ENCODE measurements at places on chromosomes 2 and 18.

DNA sequence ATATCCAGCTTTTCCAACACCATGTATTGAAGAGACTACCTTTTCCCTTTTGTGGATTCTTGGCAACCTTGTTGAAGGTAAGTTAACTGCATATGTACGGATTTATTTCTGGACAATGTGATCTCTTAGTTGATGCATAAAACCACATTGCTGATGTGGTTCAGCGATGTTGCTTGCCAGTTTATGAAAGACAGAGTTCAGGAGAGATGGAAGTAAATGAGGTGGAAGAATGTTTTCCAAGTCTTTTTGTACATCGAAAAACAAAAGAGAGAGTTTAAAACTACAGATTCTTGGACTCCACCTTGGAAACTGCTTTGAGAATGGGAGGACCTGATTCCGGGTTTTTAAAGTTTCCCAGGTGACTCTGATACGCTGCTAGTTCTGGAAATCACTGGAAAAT, 43.8 kb downstream of the MOB4 start:
- DNase-seq, result no peak

DNA sequence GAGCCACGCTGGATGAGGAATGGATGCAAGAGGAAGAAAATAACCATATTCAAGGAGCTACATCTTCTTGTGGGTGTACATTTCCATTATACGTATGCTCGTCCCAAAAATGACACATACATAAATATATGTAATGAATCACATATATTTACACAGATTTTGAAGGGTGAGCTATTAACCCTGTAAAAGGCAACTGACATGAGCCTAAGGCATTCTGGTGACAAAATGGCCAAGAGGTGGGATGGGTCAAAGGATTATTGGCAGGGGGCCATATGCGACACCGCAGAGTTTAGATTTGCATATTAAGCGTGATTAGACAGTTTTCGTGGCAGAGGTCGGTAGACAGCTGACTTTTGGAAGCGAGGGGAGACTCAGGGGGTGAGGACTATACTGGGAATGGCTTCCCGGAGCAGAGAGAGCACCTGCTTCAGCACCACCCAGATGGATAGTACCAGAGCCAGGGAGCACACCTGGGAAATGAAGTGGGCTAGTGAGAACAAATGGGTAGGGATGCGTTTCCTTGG, 431 bp upstream of the CNRIP1 start:
- DNase-seq, result no peak

DNA sequence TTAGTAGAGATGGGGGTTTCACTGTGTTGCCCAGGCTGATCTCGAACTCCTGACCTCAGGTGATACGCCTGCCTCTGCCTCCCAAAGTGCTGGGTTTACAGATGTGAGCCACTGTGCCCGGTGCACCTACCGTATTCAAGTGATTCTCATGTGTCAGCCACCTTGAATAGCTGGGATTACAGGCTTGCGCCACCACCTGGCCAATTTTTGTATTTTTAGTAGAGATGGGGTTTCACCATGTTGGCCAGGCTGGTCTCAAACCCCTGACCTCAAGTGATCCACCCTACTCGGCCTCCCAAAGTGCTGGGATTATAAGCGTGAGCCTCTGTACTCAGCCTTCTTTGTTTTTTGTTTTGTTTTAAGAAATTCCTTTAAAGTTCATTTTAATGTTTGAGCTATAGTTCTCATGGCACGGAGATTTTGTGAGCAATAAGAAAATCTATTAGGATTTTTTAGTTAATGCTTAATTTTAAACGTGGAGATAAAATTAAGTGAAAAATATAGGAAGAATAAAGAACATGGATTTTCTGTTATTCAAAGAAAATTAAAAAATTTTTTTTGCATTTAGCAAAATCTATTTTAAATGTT, 242.6 kb downstream of the PHLPP1 start:
- peak; percentile 22 for DNase-seq

GRCh38 chr2:177147834-177148445, 64.7 kb upstream of the HNRNPA3 start:
- no peak for DNase-seq

- no peak for DNase-seq
Observed at GRCh38 chr2:178418426-178418825, 32.5 kb downstream of the PRKRA start.

DNA sequence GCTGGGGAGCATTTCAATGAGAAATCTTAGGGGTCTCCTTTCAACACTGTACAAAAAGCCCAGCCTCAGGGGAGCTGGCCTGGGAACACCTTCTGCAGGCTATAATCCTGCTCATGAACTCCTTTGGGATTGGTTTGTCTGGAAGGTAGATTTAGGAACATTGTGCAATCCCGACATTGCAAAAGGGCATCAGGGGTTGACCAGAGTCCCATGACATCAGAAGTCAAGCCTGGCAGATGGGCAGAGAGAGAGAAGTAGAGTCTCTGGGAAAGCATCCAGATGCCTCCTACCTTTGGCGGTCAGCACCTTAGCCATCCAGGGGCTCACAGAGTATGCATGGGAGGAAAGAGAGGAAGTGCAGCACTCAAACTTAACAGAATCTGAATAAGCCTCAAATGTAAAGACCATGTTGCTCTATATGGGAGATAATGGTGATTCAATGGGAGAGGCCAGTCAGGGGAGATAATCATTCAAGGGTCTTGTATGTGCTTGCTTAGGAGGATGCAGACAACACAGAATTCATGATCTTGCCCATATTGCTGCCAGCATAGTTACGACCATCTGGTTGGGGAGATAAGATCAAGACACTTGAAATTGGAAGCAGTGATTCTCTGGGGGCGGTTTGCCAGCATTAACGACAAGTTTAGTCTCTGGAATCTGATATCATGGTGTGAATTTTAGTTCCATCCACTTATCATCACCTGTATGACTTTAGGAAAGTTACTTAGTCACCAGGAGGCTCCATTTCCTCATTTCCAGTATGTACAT, 58.3 kb upstream of the UPP2 start:
- DNase-seq, result no peak

GRCh38 chr2:236693531-236693930, 123.9 kb downstream of the ACKR3 start:
- no peak for DNase-seq

- DNase-seq, result no peak
Observed at GRCh38 chr2:18795906-18796305, 206.5 kb upstream of the NT5C1B start.

DNA sequence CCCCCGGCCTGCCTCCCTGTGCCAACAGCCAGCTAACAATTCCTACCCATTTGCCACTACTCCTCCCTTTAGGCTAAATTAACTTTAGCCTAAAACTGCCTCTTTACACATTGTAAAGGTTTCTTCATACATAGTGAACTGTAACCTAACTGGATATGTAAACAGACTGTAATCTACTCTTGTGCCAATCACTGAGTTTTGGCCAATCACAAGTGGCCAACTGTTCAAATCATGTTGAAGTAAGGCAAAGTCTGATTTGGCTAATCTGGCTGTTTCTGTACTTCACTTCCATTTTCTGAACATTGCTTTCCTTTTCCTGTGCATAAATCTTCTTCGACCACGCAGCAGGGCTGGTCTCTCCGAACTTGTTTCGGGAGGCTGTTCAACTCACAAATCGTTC, 103.6 kb upstream of the LYPD6 start:
- DNase-seq, result no peak

GRCh38 chr2:207662203-207662602, 37.0 kb upstream of the METTL21A start:
- no peak for DNase-seq

- no peak for DNase-seq
Observed at GRCh38 chr2:11456251-11456650, 9.7 kb downstream of the E2F6 start.

GRCh38 chr18:12432196-12432595, 24.5 kb downstream of the PRELID3A start:
- DNase-seq, result no peak

- DNase-seq, result no peak
Observed at GRCh38 chr2:142139384-142139783, 8.6 kb upstream of the LRP1B start.

- no peak for DNase-seq
Observed at GRCh38 chr2:3107567-3107966, 270.1 kb downstream of the EIPR1 start.

GRCh38 chr18:79856119-79857007, 58.6 kb downstream of the KCNG2 start:
- DNase-seq, result no peak

GRCh38 chr2:37796481-37796880, 125.0 kb upstream of the CDC42EP3 start:
- no peak for DNase-seq

- DNase-seq, result no peak
Observed at GRCh38 chr18:28114472-28114871, 62.5 kb downstream of the CDH2 start.

DNA sequence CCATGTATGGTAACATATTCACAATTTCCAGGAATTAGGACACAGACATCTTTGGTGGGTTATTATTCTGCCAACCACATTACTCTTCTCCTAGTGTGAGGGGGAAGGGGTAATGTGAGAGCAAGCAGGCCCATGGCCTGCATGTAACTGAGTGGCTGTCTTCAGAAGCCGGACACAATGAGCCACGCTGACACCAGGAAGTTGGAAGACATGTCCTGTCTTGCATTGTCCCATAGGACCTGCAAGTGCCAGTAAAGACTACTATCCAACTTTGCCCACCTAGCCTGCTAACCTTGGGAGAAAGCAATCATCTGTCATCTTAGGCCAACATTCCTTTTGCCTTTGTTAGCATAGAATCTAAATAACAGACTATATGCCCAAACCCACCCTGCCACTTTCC, 86.2 kb upstream of the SH3BP4 start:
- no peak for DNase-seq

DNA sequence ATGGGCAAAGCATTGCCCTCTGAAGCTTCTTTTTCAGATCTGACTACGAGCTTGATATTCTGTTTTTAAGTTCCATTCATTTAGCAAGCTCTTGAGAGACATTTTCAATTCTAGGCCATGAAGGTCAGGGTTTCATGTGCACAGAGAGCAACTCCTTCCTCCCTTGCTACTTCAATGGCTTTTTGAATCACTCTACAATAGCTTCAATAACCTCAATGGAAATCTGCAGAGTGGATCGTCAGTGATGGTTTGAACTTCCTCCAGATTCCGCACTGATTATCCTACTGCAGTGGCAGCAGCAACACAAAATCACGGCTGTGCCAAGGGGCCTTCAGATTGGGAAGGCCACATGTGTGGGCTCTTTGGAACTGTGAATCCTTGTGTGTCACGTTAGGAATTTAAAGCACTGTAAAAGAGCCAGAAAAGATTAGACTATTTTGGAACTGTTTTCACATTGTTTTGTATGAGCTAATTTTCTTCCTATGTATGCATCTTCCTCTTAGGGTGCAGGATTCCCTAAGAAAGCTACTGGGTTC, 88.4 kb upstream of the MGAT4A start:
- DNase-seq, result no peak

DNA sequence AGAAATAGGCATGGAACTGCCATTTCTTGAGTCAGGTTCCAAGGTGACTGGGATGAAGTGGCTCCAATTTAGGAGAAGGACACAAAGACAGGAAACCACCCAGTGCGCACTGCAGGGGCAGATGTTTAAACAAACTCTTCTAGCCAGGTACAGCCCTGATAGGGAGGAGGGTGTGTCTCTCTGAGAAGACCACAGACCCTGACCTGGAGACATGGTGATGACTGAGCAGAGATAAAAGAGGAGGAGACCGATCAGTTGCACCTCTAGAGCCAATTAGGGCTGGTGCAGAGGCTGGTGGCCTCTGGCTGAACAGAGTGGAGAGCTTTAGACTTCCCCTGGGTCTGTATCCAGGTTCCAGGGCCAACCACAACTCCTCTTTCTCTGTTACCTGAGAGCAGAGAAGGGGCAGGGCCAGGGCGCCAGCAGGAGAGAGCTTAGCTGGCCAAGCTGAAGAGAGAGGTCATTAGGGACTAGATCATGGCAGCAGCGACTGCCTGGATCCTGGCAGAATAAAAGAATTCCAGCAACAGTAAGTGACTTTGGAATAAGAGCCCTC, 5.4 kb upstream of the SPOPL start:
- no peak for DNase-seq

DNA sequence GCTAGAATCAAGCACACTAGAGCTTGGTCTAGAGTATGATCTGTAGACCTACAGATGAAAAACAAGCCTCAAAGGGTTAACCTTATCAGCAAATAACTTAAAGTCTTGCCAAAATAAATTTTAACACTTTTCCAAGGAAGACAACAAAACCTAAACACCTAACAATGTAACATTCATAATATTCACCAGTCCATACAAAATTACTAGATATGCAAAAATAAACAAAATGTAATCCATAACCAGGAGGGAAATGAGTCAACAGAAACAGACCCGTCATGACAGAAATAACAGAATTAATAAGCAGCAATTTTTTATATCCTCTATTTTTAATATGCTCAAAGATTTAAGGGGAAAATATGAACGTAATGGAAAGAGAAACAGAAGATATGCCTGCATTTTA, 36.1 kb downstream of the TRAK2 start:
- no peak for DNase-seq

DNA sequence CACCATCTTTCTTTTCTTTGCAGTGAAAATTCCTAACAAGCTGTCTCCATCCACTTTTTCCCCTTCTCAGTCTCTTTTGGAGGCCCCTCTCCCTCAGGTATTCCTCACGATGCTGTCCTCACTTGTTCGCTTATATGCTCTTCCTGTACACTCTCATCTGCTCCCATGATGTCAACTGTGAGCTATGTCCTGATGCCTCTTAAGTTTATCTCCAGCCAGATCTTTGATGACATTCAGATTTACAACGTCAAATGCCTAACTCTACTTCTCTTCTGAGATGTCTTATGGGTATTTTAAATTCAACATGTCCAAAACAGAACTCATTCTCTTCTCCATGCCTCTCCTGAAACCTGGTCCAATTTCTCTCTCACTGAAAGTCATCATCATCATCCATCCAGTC, 55.1 kb upstream of the SERTAD2 start:
- no peak for DNase-seq

DNA sequence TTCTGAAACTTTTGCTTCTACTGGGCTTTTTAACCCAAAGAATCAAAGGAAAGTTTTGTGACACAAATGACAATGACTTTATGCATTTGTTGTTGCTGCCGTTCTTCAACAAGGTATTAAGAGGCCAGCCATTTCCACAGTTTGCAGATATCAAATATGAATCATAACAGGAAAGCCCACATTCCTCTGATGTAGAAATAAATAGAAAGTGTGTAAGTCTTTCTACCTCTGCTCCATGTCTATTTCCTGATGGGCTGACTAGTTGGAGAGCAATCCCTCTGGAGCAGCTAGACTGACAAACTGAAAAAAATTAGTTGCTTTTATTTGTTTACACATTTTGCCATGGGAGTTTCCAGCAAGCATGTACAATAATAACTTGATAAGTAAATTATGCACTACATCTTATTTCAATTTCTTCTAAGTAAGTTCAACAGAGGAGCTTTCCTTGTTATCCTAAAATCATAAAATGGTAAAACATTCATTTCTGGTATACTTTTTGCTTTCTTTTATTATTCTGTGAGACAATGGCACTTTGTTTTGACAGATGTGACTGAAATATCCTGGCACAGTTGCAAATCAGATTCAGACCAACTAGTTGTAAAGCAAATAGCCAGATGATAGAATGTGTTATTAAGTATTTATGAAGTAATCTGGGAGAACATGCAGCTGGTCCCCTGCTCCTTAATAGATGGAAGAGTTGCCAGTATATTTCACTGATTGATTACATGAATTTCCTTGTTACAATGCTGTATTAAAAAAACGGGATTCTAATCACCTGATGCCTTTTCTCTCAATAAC, 266.7 kb downstream of the METTL4 start:
- DNase-seq, result no peak

- no peak for DNase-seq
Observed at GRCh38 chr2:149743842-149744448, 156.4 kb upstream of the MMADHC start.
